IMR-90 (cell line): ENCODE measurements at places on chromosomes 12 and 14. TPM values are rescaled to one million over a fixed set of nuclear protein-coding genes. Genes with fewer than 3 reads are reported as not detected.
A peak's percentile ranks its signal among the peaks of the same experiment; 100 is the strongest.

DNA sequence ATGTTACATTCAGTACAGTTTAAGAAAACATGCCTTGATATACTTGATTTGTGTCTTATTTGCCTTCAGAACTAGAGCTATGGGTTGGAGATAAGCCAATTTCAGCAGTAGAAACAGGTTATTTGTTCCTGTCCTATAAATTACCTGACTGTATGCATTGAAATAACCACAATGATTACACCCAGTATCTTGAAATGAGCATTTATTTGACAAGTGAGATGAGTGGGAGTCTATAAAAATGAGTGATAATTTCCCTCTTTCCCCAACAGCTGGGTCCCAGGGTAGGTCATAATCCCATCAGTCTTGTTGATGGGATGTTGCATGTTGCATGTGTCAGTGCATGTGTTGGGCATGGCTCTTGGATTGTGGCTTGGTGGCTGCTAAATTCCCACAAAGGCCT lies 3.7 kb downstream of the TAS2R42 start:
- DNase-seq: no peak

DNA sequence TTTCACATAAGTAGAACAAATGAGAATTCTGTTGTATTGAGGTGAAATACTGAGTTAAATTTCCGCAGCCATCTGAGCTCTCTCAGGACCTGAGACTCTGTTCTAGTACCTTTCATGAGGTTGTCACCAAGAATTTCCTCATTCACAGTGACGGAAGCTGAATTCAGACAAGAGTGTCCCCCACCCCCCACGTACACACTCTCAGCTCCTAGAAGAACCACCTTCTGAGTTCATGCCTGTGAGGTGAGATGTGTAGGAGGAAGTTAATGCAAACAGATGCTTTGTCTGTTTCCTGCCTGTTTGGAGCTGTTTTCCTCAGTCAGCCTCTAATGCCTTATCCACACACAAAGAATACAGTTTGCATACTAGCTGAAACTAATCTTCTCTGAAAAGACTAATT lies 18.2 kb downstream of the BICDL1 start:
- no peak for DNase-seq

GRCh38 chr14:53127832-53128231 lies 25.3 kb downstream of the DDHD1 start:
- DNase-seq: no peak

DNA sequence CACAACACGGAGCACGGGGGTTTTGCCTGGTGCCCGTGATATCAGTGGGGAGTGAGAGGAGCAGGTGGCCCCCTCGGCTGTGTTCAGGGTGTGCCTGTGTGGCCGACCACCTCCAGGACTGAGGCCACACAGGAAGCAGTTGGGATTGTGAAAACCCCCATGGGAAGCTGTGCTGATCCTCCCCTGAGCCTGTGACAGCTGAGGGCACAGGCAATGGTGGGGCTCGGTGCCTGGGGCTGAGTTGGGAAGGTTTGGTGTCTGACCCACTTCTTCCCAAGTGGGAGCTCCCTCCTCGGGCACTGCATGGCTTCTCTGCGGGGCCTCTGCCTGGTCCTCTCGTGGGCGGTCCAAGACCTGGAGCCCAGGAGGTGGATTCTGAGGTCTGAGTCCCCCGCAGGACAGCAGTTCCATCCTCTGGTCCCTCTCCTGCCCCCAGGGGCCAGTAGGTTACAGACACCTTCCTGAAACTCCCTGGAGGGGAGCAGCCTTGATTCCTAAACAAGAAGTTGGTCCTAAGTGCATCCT lies 17.9 kb downstream of the PACS2 start:
- DNase-seq: no peak

DNA sequence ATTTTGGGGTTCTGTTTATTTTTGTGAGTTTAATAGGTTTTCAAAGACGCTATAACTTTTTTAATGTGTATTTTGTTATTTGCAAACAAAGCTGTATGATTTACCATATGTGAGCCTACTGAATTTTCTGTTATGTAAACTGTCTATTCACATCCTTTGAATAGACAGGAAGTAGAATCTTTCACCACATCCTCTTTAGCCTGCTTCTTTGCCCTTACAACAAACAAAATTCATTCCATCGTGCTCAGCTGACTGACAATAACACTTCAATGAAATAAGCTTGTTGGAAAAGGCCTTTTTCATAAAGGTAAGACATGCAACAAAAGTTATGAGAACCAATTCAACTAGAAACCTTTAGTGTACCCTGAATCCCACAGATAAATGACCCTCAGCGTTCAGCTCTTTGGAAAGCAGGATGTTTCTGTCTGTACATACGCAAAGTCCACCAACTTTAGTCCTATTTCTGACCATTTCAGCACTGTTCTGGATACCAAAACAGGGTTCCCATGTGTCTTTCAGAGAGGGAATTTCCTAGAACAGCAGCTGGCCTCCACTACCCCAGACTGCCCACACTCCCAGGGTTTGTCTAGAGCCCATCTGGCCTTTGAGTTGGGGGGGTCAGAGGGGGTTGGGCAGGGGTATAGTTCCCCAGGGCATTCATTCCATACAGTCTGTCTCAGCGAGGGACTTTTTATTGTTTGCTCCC lies 71.3 kb downstream of the DUSP6 start:
- DNase-seq: peak; percentile 54

GRCh38 chr12:26713885-26714383 lies 119.1 kb downstream of the ITPR2 start:
- DNase-seq: no peak

- DNase-seq: no peak
Measured at GRCh38 chr12:67357376-67358125, 88.4 kb downstream of the CAND1 start.

DNA sequence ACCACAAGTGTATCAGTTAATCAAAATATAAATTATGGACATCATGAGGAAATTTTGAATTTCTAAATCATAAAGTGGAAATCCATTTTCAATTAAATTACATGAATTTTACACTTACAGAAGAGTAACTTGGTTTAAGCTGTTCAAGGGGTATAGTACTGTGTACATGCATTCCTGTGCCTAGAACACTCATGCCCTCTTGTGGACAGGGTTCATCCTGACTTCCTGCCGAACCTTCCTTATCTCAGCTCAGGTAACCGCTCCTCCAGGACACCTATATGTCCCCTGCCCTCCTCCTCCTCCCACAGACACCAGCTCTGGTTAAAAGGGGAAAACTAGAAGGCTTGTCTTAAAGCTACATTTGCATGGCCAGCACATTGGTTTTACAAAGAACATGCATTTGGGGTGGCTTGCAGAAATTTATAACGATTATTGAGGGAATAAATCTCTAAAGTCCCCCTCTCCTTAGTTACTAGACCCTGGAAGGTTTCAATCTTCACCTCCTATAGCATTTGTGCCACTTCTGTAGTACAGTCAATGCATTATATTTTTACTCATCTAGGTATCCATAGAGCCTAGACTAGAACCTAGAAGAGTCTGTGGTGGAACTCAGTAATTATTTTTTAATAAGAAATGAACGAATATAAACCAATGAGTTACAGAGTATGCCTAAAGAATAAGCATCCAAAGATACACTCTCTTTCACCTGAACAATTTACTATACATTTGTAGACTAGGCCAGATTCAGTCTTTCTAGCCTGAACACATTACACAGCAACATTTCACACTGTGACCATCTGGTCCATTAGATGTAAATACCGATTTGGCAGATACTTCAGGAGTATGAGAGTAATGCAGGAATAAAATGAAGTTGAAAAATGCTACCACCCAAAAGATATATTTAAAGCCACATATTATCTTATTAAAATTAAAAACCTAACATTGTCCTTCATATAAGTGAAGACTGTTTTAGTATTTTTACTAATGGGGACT lies 345.6 kb downstream of the PAWR start:
- DNase-seq: peak; percentile 50

- DNase-seq: no peak
Measured at GRCh38 chr14:69675877-69676416, 64.6 kb downstream of the SUSD6 start.

GRCh38 chr14:103819503-103820307 lies 27.7 kb downstream of the PPP1R13B start:
- no peak for DNase-seq

DNA sequence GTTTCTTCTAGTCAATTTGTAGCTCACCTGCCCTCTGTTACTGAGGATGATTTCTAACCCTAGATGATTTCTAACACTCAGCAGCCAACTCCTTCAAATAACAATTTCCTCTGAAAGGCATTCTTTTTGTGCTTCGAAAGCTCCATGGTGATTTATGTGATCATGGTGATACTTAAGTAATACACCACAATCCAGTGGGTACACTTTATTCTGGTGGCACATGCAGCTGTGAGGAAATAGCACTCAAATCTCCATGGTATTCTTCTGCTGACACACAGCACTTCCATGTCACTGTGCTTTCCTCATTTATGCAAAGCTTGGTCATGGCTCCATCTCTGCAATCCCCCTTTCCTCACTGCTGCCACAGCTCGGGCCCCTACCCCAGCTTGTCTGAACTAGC lies 73.7 kb downstream of the PTPN21 start:
- no peak for DNase-seq

DNA sequence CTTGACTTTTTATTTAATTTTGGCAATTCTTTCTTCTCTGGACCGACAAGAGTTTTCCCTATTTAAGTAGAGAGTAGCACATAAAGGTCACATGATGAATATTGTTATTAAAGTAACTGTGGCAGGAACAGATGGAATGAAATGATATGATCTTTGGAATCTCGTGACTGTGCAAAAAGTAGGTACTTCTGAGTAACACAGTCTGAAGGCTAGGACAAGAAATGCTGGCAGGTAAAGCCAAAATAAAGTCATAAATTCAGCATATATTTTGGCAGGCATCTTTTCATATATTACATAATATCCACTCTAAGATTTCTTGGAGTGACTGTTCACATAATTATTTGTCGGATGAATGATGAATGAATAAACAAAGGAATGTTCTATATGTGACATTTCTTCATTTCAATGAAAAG lies 121.4 kb downstream of the EFCAB11 start:
- no peak for DNase-seq

GRCh38 chr14:101861464-101861863 lies 100.0 kb downstream of the PPP2R5C start:
- no peak for DNase-seq

DNA sequence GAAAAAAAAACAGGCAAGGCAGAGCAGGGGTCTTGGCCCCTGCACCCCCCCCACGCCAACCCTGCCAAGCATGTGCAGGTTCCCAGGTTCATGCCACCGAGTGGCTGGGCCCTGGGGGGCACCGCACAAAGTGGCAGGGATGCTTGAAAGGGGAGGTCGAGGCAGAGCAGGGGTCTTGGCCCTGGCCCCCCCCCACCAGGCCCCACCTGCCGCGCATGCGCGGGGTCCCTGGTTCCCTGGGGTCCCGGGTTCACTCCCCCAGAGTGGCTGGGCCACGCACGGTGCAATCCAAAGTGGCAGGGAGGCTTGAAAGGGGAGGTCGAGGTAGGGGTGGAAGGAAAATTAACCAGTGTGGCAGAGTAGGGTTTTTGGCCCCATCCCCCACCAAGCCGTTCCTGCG lies 312.2 kb downstream of the ALG10 start:
- no peak for DNase-seq

DNA sequence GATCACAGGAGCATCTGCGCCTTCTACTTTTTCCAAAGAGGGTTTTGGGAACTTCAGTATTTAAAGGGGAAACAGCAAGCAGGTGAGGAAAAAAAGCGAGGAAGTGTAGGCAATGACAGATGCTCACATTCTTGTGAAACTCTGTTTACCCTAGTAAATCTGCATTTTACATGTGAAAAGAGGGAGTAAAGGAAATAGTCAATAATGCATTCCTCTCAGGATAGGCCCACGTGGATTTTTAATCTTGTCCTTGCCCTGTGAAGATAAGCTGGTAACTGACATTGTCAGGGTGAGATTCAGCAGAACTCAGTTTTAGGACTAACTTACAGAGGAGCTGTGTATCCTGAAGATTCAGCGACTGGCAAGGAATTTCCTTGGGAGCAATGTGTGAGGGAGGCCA lies 1119.2 kb upstream of the TMEM132C start:
- no peak for DNase-seq

DNA sequence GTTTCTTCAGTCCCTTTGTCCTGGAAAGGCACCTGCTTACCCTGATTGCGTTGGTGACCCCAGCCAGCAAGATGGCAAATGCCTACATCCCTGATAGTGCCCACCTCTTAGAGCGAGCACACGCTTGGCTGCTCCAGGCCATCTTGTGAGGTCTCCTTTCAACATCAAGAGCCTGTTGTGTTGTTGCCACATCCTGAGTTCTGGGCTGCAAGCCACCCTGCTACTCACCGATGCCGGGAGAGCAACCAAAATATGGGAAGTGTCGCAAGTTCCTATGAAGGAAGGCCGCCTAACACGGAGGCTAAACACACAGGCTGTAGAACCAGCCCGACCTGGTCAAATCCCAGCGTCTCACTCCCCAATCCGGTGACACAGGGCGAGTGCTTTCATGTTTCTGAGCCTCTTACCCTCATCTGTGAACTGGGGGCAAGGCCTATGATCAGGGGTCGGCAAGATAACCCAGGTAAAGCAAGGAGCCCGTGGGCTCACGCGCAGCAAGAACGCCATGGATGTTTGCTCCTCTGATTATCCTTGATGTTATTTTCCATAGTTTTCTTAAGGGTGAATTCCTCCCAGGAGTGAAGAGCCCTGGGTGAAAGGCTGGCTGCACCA lies 98.4 kb downstream of the LGMN start:
- peak; percentile 92 for DNase-seq

- no peak for DNase-seq
Measured at GRCh38 chr12:5612556-5613410, 180.9 kb downstream of the NTF3 start.

DNA sequence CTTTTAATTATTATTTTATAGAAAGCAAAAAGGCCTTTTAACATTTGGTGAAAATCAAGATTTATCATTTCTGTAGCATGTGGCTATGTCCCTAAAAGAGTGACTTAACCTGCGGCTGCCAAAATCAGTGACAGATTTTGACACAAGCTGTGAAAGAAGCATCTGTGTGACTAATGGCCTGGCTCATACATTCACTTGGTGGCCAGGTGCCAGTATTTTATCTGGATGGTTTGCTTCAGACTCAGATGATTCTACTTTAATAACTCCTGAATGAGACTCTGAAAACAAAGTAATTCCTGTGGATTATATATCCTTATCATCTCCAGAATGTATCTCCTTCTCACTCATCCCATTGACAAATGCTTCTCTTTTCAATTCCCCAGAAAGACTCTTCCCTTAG lies 103.0 kb downstream of the FSCB start:
- no peak for DNase-seq

BRMS1L gene
- polyA plus RNA-seq: 3.2 and 6.2 TPM in 2 replicates

GUCY2C gene
- polyA plus RNA-seq: not detected in 2 replicates

SLC25A21 gene
- polyA plus RNA-seq: 0.49 and 0.62 TPM in 2 replicates

SSTR1 gene
- polyA plus RNA-seq: 5.5 and 5.6 TPM in 2 replicates

TAS2R9 gene
- not detected in 2 replicates for polyA plus RNA-seq

OR4K2 gene
- polyA plus RNA-seq: not detected in 2 replicates

CLEC2A gene
- polyA plus RNA-seq: not detected in 2 replicates

KCNJ8 gene
- 7.2 and 8.0 TPM in 2 replicates for polyA plus RNA-seq

PPFIA2 gene
- polyA plus RNA-seq: 0.29 TPM in 1 of 2 replicates, not detected in the other

CISTR gene
- not detected in 2 replicates for polyA plus RNA-seq

GLIPR1 gene
- 268 and 322 TPM in 2 replicates for polyA plus RNA-seq

PPP2R3C gene
- 13.0 and 15.9 TPM in 2 replicates for polyA plus RNA-seq
